ENCODE measurements at places on chromosomes 3 and 15.

DNA sequence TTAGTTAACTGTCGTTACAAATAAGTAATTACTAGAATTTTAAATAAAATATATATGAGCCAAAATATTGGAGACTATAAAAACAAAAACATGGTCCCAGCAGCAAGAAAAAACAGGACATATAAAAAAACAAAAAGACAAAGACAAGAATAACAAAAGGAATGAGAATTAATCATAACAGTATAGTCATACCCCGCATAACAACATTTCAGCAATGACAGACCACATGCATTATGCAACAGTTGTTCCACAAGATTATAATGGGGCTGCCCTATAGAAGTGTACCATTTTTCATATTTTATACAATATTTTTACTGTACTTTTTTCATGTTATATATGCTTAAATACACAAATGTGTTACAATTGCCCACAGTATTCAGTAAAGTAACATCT lies 5.6 kb downstream of the HLTF start:
- DNase-seq: no peak

- no peak for DNase-seq
Observed at GRCh38 chr3:229183-229661, 32.7 kb downstream of the CHL1 start.

GRCh38 chr15:52789601-52790168 lies 451 bp downstream of the ONECUT1 start:
- DNase-seq: no peak

DNA sequence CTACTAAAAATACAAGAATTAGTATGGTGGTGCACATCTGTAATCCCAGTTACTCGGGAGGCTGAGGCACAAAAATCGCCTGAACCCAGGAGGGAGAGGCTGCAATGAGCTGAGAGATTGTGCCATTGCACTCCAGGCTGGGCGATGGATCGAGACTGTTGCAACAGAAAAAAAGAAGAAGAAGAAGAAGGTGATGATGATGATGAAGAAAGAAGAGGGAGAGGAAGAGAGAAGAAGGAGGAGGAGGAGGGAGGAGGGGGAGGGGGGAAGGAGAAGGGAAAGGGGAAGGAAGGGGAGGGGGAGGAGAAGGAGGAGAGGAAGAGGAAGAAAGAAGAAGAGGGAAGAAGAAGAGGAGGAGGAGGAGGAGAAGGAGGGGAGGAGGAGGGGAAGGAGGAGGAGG lies 33.2 kb upstream of the ZNF710 start:
- DNase-seq: no peak

GRCh38 chr3:118000219-118000618 lies 1034.4 kb downstream of the IGSF11 start:
- no peak for DNase-seq

- no peak for DNase-seq
Observed at GRCh38 chr3:78495301-78495700, 1272.5 kb downstream of the ROBO1 start.

- no peak for DNase-seq
Observed at GRCh38 chr3:72900048-72900447, 12.2 kb downstream of the GXYLT2 start.

GRCh38 chr15:45087513-45087912 lies 26.5 kb downstream of the DUOX2 start:
- DNase-seq: no peak

DNA sequence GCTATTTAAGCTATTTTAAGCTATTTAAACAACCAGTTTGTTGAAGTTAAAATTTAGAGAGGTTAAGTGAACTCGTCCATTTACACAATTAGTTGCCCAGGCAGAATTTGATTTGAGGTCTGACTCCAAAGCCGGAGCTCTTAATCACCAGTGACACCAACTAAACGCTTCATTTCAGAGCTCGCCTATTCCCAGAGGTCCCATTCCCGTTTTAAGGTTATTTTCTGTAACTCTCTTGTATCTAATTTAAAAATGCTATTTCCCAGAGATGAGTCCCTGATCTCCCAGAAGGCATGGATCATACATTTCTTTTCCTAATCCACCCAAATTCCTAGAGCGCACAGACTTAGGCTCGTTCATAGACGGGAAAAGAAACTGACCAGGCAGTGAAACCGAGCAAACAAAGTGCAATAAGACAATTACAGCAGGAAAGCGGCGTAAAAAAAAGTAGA lies 904 bp upstream of the MCTP2 start:
- DNase-seq: no peak

DNA sequence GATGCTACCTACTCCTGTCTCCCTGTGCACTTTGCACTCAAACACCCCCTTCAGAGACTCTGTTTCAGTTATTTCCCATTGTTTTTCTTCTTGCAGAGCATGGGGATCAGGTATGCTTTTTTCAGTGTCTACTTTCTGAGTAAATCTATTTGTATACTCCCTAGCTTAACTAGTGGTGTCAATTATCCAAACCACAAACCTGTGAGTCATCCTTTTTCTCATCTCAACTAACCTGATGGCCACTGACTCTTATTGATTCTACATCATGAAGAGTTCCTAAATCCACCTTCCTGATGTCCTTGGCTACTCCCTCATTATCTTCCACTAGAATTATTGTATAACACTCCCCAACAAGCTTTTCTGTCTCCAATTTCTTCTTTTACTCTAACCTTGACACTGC lies 68.0 kb downstream of the DIPK2A start:
- DNase-seq: no peak

DNA sequence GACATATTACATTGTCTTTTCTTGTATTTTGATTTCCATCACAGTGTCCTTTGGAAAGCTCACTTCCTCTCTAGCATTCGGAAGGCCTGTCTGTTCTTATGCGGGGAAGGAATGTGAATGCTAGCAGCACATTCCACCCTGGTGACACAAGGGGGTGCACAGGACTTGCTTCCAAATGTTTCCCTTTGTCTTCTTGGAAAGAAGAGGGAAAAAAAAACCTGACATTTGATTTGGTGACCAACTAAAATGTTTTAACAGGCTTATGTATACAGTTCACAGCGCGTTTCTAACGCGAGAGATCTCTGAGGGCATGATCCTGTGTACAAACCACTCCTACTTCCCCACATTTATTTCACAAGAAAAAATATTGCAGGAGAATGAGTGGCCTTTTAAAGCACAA lies 107.6 kb upstream of the FXR1 start:
- no peak for DNase-seq

- no peak for DNase-seq
Observed at GRCh38 chr15:31262143-31262530, 64.5 kb upstream of the KLF13 start.

DNA sequence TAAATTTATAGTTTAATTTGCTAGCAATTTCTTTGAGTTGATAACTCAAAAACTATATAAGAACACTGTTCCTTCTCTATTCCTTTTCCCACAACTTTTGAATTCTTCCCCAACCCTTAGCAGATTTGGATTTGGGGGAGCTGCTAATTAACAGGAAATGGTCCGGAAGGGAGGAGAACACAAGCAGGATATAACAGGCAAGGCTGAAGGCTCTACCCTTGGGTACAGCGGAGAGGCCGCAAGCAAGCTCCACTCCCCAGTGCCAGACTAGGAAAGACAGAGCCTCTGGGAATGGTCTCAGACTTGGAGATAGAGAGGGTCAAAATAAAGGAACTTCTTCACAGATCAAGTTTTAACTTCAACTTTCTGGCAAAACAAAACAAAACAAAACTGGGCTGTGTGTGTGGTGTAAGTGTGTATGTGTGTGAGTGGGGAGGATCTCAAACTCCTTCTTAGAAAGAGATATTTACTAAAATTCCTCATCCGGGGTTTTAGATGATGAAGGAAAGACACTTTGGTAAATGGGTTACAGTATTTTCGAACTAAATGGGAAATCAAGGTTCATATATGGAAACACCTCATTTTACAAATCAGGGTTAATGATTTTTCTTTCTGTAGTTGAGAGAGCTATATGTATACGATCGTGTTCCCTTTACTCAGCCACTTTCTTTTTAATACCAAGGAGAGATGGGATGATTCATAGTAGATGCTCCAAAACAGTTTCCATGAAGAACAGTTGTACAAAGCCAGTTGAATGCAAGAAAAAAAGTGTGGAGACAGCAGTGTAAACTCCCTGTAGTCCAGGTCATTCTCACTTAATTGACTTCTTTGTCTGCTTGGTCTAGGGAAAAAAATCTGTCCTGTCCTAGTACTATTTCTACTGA lies 161.1 kb downstream of the TP63 start:
- no peak for DNase-seq

GRCh38 chr3:73813692-73814292 lies 189.1 kb upstream of the PDZRN3 start:
- DNase-seq: no peak

GRCh38 chr15:48962662-48963523 lies 826 bp downstream of the SHC4 start:
- DNase-seq: no peak

DNA sequence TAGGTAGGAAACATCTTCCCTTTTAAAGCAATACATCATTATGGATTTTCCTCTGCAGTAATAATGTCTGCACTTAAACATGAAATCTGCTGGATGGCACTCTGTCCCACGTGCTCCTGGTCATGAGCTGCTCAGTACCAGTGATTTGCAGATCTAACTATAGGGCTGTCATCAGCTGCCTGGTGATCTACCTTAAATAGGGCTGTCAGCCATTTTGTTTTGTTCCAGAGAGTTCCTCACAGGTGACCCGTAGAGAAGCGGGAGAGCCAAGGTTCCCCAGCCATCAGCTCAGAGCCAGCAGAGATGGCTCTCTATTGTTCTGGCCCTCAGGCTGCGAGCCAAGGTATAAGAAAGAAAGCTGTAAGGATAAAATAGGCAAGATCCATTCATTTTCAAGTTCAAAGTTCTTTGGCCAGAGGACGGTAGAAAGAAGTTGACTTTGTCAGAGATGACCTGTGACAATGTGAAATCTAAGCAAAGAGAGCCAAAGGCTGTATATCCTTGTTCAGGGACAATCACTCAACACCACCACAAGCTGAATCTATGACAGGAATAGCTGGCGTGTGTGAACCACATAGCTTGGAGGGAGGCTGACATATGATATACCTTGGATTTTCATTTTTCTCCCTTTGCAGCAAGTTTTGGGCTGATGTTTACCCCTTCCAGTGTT lies 156.5 kb downstream of the RYR3 start:
- no peak for DNase-seq

DNA sequence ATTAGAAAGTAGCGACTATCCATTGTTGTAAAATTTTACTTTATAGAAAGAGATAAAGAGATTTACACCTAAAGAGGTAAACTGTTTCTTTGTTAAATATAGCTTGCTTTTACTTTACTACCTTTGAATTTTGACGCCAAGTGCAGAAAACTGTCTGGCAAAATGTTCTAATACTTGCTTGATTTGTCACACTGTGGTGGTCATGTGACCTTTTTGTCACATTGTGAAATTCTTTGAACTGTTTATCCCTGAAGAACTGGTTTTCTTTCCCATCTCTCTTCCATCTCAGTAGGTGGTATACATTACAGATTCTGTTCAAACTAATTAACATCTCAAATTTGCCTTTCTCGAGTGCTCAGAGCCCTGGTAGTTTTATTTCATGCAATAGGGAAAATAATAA lies 327.4 kb downstream of the NAALADL2 start:
- DNase-seq: no peak

GRCh38 chr3:157023226-157023625 lies 136.7 kb downstream of the CCNL1 start:
- no peak for DNase-seq

DNA sequence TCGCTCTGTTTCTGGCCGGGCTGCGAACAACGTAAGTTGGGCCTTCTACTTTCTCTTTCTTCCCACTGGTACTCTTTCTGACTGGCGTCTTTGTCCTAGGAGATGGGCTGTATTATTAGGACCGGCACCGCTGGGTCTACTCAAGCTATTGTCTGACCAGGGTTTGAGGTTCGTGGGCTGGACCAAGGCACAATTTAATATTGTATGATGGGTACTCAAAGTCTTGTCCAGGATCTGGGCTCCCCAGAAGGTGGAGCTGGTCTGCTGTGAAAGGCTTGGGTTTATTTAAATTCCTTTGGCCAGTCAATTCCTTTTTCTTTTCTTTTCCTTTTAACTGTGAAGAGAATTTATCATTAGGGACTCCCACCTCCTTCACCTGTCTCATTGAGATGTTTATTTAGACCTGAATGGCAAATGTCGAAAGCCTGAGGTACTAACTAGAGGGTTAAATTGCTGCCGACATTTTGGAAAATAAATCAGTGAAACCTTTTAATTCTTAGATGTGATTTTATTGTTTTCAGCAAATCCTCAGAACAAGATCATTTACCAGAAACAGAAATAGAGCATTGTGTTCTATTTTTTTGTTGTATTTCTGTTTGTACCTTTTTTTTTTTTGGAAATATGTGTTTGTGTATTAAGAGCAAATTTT lies 410 bp downstream of the LRRC49 start:
- DNase-seq: no peak

DNA sequence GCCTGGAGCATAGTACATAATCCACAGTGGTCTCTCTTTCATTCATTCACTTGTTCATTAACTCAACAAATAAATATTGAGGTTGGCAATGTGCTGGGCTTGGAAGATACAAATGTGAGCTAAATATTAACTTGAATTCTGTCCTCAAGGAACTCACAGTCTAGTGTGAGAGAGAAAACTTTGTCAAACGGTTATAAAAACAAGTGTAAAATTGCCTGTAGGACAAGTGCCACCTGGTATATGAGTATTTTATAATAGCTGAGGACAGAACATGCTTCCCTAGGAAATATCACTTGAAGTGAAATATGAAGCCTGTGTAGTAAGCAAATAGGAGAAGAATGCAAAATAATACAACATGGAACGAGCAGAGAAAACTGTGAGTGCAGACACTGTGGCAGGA lies 173.1 kb upstream of the CMC1 start:
- no peak for DNase-seq

GRCh38 chr3:37949866-37950265 lies 40.7 kb upstream of the VILL start:
- no peak for DNase-seq

DNA sequence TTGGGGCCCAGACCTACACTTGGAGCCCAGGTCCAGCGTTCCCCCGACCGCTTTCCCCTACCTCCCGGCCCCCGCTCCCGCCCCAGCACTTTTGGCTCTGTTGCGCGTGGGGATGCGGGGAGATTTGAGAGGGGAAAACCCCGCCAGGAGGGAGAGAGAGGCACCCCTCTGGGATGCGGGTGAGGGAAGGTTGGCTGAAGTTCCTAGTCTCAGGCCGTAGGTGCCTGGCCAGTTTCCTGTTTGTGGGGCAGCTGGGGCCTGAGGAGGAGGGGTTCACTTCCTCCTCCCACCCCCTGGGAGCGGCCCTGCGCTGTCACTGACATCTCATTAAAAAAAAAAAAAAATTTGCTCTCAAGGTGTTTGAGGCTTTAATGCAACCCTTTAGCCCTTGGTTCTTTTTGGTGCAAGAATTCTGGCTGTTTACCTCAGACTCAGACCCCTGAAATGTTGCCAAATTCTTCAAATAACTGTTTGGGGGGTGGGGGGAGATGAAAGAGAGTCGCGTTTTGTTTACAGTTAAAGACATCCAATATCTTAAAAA lies 2.6 kb downstream of the FAM43A start:
- no peak for DNase-seq

All from epithelial cell of proximal tubule (primary cell).